ENCODE measurements at places on chromosomes 12 and 14.

GRCh38 chr14:34983786-34984185, 994 bp downstream of the SRP54 start:
- H3K36me3 ChIP-seq = no peaks in the 10 kb centered on the region
- H3K27ac ChIP-seq = no peak overlapping the region
- no peaks in the 10 kb centered on the region for H3K27me3 ChIP-seq
- H3K4me1 ChIP-seq = peaks cover 14% of the 10 kb centered on the region
- peak overlapping the region; percentile 74 for H3K4me3 ChIP-seq
- DNase-seq = no peak

DNA sequence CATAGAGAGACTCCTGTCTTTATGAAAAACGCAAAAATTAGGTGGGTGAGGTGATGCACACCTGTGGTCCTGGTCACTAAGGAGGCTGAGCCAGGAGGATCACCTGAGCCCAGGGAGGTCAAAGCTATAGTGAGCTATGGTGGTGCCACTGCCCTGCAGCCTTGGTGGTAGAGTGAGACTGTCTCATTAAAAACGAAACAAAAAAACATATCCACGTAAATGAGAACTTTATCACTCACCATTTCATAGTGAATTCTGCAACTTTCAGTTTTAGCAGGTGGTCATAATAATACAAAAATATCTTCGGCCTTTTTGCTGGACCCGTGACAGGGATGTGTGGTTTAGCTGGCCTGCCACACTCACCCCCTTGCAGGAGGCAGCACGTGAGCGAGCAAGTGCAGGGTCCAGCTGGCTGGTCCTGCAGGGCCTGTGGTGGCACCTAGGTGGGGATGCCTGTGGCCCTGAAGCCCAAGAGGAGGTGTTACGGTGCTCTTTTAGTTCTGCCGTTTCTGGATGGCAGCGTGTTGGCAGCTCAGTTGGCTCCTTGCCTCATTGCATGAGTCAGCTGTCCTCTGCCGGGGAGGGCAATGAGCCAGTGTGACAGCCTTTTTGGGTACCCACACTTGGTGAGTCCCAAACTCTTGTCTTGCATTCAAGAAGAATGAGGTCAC, 1330.7 kb upstream of the TMEM132C start:
- DNase-seq = no peak
- H3K4me1 ChIP-seq = no peaks in the 10 kb centered on the region
- no peak overlapping the region for H3K27ac ChIP-seq
- H3K27me3 ChIP-seq = no peaks in the 10 kb centered on the region

DNA sequence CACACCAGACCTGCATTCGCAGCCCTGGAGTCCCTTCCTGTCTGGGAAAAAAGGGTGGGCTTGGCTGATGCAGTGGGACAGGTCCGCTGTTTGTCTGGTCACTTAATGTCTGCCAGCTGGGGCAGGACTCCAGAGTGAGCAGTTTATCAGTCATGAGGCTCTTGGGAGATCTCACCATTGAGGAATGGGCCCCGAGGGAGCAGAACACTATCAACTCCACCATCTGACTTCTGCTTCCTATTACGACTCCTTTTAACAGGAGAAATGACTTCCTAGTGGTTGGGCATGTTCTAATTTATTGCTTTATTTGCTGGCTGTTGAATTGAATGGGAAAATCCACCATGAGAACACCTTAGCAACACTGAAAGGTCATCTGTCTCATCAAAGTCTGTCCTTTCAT, 182.5 kb upstream of the RASSF8 start:
- no peak for DNase-seq
- H3K27me3 ChIP-seq = no peaks in the 10 kb centered on the region
- H3K4me1 ChIP-seq = no peaks in the 10 kb centered on the region
- H3K4me3 ChIP-seq = no peak overlapping the region
- no peaks in the 10 kb centered on the region for H3K36me3 ChIP-seq
- no peak overlapping the region for H3K27ac ChIP-seq

GRCh38 chr12:67916266-67916970, 72.8 kb upstream of the IFNG-AS1 start:
- H3K27ac ChIP-seq = no peak overlapping the region
- H3K36me3 ChIP-seq = no peaks in the 10 kb centered on the region
- H3K4me3 ChIP-seq = no peak overlapping the region
- H3K27me3 ChIP-seq = no peaks in the 10 kb centered on the region
- no peaks in the 10 kb centered on the region for H3K4me1 ChIP-seq
- DNase-seq = no peak

GRCh38 chr12:69341328-69341727, 6.9 kb upstream of the LYZ start:
- no peaks in the 10 kb centered on the region for H3K27me3 ChIP-seq
- no peak overlapping the region for H3K27ac ChIP-seq

GRCh38 chr14:35754671-35755070, 54.4 kb downstream of the RALGAPA1 start:
- DNase-seq = no peak
- no peak overlapping the region for H3K4me3 ChIP-seq
- peaks cover 15% of the 10 kb centered on the region for H3K36me3 ChIP-seq
- no peaks in the 10 kb centered on the region for H3K27me3 ChIP-seq

GRCh38 chr12:467591-467990, 7.9 kb downstream of the B4GALNT3 start:
- H3K27ac ChIP-seq = no peak overlapping the region
- no peaks in the 10 kb centered on the region for H3K36me3 ChIP-seq
- no peak overlapping the region for H3K4me3 ChIP-seq
- H3K27me3 ChIP-seq = no peaks in the 10 kb centered on the region
- no peak for DNase-seq

- H3K27ac ChIP-seq = peak overlapping the region; percentile 81
- no peaks in the 10 kb centered on the region for H3K27me3 ChIP-seq
- no peak overlapping the region for H3K4me3 ChIP-seq
- H3K4me1 ChIP-seq = peaks cover 50% of the 10 kb centered on the region
- H3K36me3 ChIP-seq = no peaks in the 10 kb centered on the region
Measured at GRCh38 chr14:65301862-65302539, 110.5 kb upstream of the FUT8 start.

GRCh38 chr12:12275874-12276273, 9.0 kb upstream of the LRP6 start:
- H3K27ac ChIP-seq = no peak overlapping the region
- no peaks in the 10 kb centered on the region for H3K36me3 ChIP-seq
- no peaks in the 10 kb centered on the region for H3K4me1 ChIP-seq
- no peaks in the 10 kb centered on the region for H3K27me3 ChIP-seq
- DNase-seq = no peak
- H3K4me3 ChIP-seq = no peak overlapping the region

- DNase-seq = no peak
- no peak overlapping the region for H3K4me3 ChIP-seq
- no peaks in the 10 kb centered on the region for H3K4me1 ChIP-seq
- H3K27ac ChIP-seq = no peak overlapping the region
- no peaks in the 10 kb centered on the region for H3K27me3 ChIP-seq
- H3K36me3 ChIP-seq = peaks cover 12% of the 10 kb centered on the region
Measured at GRCh38 chr14:104706733-104707607, 17.1 kb upstream of the ADSS1 start.

DNA sequence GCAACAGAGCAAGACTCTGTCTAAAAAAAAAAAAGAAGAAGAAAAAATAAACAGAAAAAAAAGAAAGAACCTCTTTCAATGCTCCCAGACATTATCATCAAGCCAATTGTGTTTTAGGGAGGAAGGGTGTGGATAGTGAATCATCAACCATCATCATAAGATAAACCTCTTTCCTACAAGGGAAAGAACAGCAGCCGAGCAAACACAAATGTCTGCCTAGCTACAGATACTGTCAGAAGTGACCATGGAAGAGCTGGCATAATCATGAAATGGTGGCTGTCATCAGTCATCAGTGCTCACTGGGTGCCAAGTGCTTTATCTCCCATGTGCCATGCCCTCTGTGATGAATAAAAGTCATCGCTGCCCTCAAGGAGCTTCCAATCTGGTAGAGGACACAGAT, 46.6 kb downstream of the SLC17A8 start:
- no peaks in the 10 kb centered on the region for H3K27me3 ChIP-seq
- H3K27ac ChIP-seq = no peak overlapping the region
- no peak overlapping the region for H3K4me3 ChIP-seq
- peaks cover 33% of the 10 kb centered on the region for H3K4me1 ChIP-seq
- DNase-seq = peak; percentile 54
- H3K36me3 ChIP-seq = no peaks in the 10 kb centered on the region

Measured in small intestine (tissue), 16 donors.